ENCODE measurements at places on chromosomes 5 and 9.
A peak's percentile ranks its signal among the peaks of the same experiment; 100 is the strongest.

DNA sequence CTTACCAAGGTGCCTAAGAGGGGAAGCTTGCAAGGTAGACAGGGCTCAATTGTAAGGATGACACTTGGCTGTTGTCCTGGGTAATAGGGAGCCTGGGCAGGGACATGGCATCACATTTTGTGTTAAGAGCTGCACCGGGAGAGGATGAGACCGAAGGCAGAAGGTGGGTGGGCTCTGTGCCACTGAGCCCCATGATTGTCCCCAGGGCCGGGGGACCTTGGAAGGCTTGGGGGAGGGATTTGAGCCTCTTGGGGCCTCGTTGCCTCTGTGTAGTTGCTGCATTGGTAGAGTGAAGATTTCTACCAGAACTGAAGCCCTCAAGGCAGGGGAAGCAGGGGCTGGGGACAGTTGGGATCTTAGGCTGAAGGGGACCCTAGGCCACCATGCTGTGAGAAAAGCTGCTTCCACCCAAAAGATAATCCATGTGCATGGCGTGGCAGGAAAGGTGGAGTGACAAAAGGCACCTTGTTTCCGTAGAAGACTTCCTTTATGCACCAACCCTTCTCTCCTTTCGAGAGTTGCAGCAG lies 11.9 kb downstream of the FGF18 start:
- no peak for DNase-seq

DNA sequence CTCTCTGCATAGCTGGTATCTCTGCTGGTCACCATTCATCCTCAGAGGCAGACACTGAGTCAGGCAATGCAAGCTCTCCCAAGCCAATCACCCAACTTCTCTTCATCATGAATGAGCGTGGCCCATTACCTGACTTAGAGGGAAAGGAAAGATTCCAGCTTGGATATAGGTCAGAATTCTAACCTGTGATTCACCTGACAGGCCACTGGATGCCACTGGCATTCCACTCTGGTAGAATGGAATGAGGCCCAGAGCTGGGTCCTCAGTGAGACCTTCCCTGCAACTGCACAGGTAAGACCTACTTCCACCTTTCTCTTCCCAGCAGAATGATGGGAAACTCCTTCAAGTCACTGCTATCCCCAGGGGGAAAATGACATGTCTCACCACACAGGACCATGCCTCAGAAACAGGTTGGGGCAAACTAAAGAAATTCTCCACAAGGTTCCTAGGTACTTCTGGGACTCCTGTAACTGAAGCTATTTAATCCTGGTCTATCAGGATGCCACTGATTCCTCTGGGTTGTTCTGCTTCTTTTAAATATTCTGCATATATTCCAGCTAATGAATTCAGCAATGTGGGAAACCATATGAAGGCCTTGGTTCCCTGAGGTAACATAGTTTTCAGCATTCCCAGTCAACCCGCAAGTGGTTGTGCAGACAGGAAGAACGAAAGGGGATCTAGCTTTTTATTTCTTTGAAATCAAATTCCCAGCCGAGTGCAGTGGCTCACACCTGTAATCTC lies 62.0 kb downstream of the SUSD1 start:
- DNase-seq = no peak

DNA sequence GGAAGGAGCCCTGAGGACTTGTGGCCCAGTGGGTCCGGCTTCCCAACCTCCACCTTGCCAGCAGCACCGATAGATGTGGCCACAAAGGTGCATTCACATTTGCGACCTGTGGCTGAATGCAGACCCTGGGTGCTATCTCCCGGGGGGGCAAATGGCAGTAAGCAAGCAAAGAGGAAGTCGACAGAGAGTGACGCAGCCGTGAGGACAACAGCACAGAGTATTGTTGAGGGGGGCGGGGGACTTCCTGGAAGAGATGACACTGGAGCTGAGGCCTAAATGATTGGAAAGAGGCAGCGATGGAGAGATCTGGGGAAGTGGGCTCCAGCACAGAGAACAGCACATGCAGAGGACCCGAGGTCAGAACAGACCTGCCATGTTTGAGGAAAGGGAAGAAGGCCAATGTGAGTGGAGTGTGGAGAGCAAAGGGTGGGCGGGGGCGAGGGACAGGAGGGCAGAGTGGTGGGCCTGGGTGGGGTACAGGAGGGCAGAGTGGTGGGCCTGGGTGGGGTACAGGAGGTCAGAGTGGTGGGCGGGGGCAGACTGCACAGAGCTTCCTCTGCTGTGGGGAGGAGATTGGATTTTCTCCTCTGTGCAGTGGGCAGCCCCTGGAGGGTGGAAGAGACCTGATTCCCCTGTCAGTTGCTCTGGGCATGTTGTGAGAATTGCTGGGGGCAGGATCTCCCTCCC lies 42.6 kb downstream of the ADAMTS2 start:
- no peak for DNase-seq

DNA sequence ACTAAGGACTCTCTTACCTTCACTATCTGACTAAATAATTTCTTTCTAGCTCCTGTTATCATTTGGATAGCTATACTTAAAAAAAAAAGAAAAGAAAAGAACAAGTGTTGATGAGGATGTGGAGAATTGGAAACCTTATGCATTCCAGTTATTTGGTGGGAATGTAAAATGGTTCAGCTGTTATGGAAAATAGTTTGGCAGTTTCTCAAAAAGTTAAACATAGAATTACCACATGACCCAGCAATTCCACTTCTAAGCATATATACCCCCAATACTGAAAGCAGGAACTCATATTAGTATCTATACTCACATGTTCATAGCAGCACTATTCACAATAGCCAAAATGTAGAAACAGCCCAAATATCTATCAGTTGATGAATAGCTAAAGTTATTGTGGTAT lies 61.1 kb downstream of the GNA14 start:
- no peak for DNase-seq

DNA sequence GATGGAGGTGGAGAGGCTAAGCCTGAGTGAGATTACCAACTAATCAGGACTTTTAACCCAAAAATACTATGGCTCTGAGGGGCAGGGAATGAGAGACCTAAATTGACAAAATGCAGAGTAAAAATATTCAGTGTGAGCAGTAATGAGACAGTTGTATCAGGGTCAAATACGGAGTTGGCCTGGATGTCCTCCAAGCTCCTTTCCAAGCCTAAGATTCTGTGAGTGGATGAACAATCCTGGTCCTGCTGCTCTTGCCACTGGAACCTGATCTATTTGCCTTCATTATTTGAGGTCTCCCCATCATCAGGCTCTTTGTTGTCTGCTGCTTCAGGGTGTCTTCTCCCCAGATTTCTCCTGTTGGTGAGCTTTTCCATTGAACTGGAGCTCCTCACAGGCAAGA lies 1.1 kb downstream of the PDCD1LG2 start:
- no peak for DNase-seq

- DNase-seq = no peak
These were observed 360.1 kb downstream of the KDM4C start for GRCh38 chr9:7117676-7118561.

GRCh38 chr9:34565856-34566255 lies 23.7 kb downstream of the CNTFR start:
- DNase-seq = no peak

GRCh38 chr5:59138509-59138908 lies 555.6 kb downstream of the RAB3C start:
- DNase-seq = no peak

DNA sequence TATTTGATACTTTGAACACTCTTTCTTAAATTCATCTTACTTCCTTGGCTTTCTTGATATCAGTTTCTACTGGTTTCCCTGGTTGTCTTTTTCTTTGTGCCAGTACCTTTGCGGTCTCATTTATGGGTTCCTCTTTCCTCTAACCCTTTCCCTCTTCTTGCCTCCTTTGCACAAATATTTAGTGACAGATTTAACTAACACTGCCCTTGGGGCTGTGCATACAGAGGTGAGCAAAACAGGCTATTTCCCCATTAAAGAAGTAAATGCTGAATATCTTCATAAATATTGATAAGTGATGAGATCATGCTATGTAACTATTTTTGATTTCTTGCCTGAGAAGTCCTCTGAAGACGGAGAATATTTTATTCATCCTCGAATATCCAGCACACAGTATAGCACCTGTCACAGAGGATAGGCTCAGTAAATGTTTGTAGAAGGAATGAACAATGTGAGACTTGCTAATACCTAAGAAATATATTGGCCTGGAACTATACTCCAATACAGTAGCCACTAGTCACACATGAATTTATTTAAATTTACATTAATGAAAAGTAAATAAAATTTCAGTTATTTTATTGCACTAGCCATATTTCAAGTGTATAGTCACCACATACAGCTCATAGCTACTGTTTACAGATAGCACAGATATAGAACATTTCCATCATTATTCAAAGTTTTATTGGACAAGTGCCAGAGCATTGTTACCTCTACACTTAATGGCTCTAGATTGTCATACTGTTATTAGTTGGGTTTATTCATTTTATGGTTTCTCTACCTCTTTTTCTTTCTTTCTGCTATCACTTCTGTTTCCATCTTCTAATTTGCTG lies 90.4 kb downstream of the RIC1 start:
- DNase-seq = no peak

- DNase-seq = peak; percentile 15
These were observed 1.8 kb downstream of the FEM1C start for GRCh38 chr5:115542651-115543364.

GRCh38 chr5:107011605-107012004 lies 659.1 kb downstream of the EFNA5 start:
- peak; percentile 3 for DNase-seq

GRCh38 chr9:16817002-16817401 lies 53.5 kb downstream of the BNC2 start:
- no peak for DNase-seq

- no peak for DNase-seq
These were observed 449.5 kb downstream of the HINT1 start for GRCh38 chr5:130715541-130715940.

DNA sequence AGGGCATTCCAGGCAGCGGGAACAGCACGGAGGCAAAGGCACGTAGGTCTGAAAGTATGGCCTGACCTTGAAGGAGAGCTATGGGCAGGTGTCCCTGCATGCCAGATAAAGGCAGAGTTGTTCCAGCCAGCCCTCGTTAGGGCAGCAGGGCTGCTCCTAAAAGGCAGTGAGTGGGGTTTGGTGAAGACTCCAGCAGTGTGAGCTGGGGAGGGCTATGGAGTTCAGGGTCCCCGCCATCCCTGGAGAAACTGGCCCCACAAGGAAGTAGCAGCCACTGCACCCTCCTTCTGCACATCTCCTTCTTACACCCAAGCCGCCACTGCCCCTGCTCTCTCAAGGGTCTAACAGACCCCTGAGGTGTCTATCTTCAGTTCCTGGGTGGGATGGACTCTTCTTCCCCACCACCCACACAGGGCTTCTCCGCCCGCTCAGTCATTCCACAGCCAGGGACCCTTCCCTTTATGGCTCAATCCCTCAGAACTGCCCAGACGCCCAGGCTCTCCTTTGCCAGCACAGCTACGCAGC lies 1.4 kb downstream of the AKNA start:
- DNase-seq = no peak

- DNase-seq = no peak
These were observed 458.6 kb downstream of the ZSWIM6 start for GRCh38 chr5:61790678-61791077.

DNA sequence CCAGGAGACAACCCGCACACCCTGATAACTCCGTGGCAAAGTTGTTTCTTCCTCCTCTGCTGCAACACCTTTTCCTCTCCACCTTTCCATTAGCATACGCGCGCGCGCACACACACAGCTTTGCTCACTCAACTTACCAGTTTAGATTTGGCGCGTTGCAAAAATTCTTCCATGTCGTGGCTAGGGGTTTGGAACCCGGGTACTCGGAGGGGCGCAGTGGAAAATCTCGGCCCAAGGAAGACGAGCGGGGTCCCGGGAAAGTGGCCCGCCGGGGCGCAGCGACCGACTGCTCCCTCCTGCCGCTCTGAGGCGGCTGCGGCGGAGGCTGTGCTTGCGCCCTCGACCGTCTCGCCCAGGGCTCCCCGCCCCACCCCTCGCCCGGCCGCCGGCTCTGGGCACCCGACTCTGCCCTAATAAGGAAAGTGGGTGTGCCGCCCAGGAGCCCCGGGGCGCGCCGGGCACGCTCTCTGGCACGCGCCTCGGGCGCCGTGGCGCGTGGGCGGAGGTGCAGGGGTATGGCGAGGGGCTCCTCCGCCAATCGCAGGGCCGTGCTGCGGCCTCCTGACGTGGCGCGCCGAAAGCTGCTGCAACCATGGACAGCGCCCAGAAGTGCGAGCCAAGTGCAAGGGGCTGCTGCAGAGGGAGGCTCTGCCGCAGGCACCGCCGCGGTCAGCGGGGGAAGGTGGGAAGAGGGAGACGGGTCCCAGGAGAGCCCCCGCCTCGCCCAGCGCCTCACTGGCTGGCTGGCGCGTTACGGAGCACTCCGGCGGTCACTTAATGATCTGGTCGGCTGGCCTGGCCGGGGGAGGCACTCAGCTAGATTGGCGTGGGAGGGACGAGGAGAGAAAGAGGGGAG lies at the start of gene PRUNE2:
TSS of gene PRUNE2 (minus strand) at position 324 of the 856 bp plus-strand sequence. CDS start at position 173, 151 bp downstream.
- DNase-seq = peak; percentile 74

DNA sequence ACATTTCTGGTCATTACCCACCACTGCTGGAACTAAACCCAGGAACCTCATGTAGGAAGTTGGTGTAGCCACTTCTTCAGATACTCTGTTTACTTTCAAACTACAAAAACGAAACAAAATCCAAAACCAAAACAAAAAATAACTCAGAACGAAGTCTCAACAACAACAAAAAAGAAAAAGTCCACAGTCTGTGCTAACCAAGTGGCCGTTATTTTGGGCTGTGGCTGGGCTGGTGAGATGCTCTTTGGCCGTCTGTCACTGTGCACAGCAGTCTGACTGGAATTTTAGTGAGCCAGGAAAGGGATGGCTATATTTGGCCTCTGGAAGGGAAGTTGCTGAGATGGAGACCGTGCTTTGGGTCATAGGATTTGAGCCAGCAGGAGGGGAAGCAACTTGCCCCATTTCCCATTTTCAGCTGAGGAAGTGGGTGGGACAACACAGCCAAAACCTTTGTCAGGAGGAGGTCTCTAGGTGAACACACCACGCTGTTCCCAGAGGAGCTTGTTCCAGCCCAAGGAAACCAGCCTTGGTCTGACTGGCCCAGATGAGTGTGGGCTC lies 334.1 kb downstream of the ZSWIM6 start:
- peak; percentile 44 for DNase-seq
